CD4-positive, alpha-beta T cell (primary cell): ENCODE measurements at places on chromosomes 4 and X.

DNA sequence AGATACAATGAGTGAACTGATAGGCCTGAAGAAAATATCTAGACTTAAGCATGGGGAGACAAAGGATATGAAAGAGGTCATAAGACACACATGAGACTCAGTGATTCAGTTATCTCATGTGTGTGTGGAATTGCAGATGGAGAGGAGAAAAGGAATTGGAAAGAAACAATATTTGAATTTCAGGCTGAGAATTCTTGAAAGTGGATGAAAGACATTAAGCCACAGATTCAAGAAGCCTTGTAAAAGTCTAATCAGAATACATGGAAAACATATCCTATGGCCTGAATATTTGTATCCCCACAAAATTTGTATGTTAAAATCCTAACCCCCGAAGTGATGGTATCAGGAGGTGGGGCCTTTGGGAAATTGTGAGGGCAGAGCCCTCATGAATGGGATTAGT, 28.3 kb downstream of the NSUN7 start:
- no peak overlapping the region for H3K4me3 ChIP-seq
- H3K27ac ChIP-seq: no peak overlapping the region
- H3K27me3 ChIP-seq: no peaks in the 10 kb centered on the region

DNA sequence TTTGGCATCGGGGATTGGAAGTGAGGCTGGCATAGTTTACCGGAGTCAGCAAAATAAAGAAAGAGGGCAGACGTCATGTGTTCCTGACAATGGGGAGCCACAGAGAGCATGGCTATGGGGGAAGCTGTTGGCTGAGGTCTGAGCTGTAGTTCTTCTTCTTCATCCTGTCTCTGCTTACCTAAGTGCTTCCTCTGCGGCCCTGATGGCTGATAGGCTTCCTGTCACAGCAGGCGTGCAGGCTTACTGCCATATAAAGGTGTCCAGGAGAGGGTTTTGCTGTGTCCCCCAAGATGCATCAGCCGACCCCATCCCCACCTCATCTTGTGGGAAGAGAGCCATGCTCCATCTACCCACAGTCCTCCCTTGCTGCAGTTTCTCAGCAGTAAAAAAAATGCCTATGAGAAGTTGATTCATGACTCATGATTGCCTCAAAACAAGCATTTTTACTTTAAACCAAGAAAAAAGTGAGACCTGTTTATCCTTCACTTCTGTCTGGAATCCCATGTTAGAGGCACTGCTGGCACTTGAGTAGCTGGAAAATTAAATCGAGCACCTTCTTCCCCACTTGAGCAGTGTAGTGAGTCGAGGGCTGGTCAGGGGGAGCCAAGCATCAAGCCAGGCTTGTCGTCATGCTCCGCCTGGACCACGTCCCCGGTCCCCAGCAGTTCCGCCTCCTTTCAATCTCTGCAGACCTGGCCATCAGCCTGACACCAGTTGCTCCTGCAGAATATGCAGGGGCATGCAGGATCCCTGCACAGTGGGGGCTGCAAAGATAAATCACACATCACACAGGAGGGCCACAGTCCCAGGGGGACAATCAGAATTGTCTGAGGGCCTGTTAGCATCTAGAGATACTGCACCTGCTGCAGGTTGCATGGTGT, 237.8 kb downstream of the EVC2 start:
- H3K27me3 ChIP-seq: no peaks in the 10 kb centered on the region
- H3K4me3 ChIP-seq: no peak overlapping the region
- no peaks in the 10 kb centered on the region for H3K4me1 ChIP-seq
- H3K36me3 ChIP-seq: no peaks in the 10 kb centered on the region
- H3K27ac ChIP-seq: no peak overlapping the region

GRCh38 chr4:148077581-148077980, 345.7 kb downstream of the ARHGAP10 start:
- H3K4me3 ChIP-seq: no peak overlapping the region
- H3K27ac ChIP-seq: no peak overlapping the region
- H3K36me3 ChIP-seq: peaks cover 35% of the 10 kb centered on the region
- H3K27me3 ChIP-seq: no peaks in the 10 kb centered on the region
- DNase-seq: no peak

DNA sequence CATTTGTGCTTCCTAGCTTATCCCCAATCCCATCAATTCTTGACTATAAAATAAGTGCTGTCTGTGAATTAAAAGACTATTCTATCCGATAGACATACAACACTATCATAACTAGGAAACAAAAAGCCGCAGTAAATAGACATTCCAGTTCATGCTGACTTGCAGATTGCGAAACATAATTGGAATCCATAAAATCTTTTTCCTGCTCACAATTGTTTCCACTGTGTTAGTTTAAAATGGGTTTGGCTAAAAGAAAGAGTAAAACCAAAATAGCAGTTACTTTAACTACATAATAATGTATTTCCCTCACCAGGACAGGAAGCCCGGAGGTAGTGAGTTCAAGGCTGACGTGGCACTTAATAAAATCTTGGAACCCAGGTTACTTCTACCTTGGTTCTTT, 17.2 kb downstream of the SMIM31 start:
- no peak overlapping the region for H3K4me3 ChIP-seq
- no peaks in the 10 kb centered on the region for H3K36me3 ChIP-seq
- no peak overlapping the region for H3K27ac ChIP-seq
- no peaks in the 10 kb centered on the region for H3K27me3 ChIP-seq

GRCh38 chr4:23697001-23697528, 192.8 kb downstream of the PPARGC1A start:
- no peak overlapping the region for H3K4me3 ChIP-seq
- no peaks in the 10 kb centered on the region for H3K4me1 ChIP-seq
- no peak for DNase-seq

- no peaks in the 10 kb centered on the region for H3K36me3 ChIP-seq
- H3K27me3 ChIP-seq: no peaks in the 10 kb centered on the region
- no peak overlapping the region for H3K4me3 ChIP-seq
- no peak for DNase-seq
Observed at GRCh38 chr4:24601121-24601520, 16.8 kb upstream of the DHX15 start.

- DNase-seq: no peak
- no peaks in the 10 kb centered on the region for H3K4me1 ChIP-seq
- H3K27ac ChIP-seq: no peak overlapping the region
- H3K4me3 ChIP-seq: no peak overlapping the region
- H3K27me3 ChIP-seq: no peaks in the 10 kb centered on the region
- no peaks in the 10 kb centered on the region for H3K36me3 ChIP-seq
Observed at GRCh38 chr4:74206088-74206825, 48.3 kb downstream of the MTHFD2L start.

DNA sequence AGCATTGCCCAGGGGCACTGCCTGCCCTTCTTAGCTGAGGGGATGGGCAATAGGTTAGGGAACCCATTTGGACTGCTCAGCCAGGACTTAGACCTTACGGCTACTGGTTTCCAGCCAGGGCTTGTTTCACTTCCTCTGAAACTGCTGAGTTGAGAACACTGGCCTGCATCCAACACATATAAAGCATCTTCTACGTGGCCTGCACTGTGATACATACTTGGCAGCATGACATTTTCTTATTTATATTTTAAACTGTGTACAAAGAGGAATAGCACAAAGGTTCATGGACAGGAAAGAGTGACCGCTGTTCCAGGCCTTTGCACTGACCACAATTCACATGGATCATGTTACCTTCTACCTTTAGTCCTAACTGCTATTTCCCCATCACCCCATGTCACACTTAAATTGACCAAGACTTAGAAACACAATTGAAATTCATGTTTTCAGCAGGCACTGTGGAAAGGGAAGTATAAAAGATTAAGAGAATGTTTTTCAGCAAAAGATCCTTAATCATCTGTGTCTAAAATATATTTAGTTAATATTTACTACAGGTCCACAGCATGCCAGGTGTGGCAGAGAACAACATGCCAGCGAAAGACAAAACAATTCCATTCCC, 43.7 kb downstream of the NLGN4X start:
- no peak overlapping the region for H3K4me3 ChIP-seq
- no peak for DNase-seq
- H3K36me3 ChIP-seq: no peaks in the 10 kb centered on the region

DNA sequence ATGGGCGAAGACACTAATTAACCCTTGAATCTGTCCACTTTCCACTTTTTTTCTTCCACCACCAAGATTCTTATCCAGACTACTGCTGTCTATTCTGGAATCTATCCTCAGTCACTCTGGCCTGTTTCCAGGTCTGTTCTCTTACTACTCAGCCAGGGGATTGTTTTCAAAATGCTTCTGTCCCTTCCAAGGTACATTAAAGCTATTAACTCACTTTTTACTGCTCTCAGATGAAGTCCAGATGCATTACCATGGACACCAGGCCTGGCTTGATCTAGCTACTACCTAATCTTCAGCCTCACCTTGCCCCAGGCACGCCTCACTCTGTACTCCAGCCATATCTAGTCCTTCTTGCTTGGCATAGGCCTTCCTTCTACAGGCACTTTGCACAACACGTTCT, 66.4 kb downstream of the GALNT7 start:
- no peaks in the 10 kb centered on the region for H3K4me1 ChIP-seq
- peaks cover 3% of the 10 kb centered on the region for H3K36me3 ChIP-seq
- H3K4me3 ChIP-seq: no peak overlapping the region
- H3K27ac ChIP-seq: no peak overlapping the region

DNA sequence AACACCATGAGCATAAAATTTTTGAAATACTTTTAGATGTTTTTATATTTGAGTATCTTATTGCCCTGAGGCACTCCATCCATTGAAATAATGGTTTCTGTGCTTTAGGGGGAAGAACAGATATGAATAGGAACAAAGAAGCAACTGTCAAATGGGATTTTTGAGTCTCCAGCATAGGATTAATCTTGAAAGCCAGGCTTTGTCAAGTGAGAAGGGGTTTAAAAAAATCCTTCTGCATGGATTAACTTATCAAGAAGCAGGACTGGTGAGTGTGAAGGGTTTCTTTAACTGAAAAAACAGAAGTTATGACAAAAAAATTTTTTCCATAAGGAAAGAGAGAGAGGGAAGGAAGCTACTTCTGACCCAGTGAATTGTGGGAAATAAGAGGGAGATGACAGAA, 7.6 kb upstream of the NUDT9 start:
- H3K36me3 ChIP-seq: no peaks in the 10 kb centered on the region
- H3K27me3 ChIP-seq: peaks cover 3% of the 10 kb centered on the region
- H3K4me3 ChIP-seq: no peak overlapping the region
- no peak for DNase-seq
- no peaks in the 10 kb centered on the region for H3K4me1 ChIP-seq
- no peak overlapping the region for H3K27ac ChIP-seq

DNA sequence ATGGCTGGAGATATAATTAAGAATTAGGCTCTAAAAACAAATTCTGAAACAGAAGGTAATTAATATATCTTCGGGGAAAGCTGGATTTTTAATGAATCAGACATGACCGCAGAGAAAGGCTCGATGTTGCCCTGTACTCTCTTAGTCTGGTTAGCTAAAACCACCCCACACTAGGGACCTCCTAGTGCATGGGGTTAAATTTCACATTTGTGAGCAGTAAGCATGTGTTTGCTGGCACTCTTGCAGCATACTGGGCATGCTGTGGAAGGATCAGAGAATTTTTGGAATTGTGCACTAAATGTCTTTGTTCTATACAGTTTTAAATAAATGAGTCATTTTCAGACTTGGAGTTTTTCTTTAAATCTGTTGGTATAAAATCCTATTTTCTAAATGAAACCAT, 475.6 kb upstream of the FTHL17 start:
- H3K27ac ChIP-seq: no peak overlapping the region
- no peaks in the 10 kb centered on the region for H3K27me3 ChIP-seq

DNA sequence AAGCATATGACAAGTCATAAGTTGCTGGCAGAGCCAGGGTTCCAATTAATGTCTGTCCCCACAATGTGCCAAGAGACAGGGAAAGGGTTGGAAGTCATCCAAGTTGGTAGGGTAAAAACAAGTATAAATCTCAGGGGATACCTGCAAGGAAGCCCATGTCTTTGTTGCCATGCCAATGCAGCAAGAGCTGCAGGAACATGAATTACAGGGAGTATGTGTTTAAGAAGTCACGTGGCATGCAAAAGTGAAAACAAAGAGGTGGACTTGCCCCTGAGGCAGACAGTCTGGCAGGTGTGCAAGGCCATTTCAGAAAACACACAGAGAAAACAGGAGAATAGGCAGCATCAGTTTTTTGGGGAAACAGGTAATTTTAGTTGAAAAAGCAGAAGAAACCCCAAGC, 29.4 kb downstream of the C4orf51 start:
- no peak for DNase-seq
- H3K4me3 ChIP-seq: no peak overlapping the region
- no peak overlapping the region for H3K27ac ChIP-seq
- no peaks in the 10 kb centered on the region for H3K36me3 ChIP-seq
- no peaks in the 10 kb centered on the region for H3K4me1 ChIP-seq
- peaks cover 2% of the 10 kb centered on the region for H3K27me3 ChIP-seq

GRCh38 chr4:156255230-156256007, 301.8 kb upstream of the CTSO start:
- no peak overlapping the region for H3K4me3 ChIP-seq
- DNase-seq: no peak
- no peak overlapping the region for H3K27ac ChIP-seq
- no peaks in the 10 kb centered on the region for H3K27me3 ChIP-seq
- no peaks in the 10 kb centered on the region for H3K4me1 ChIP-seq

DNA sequence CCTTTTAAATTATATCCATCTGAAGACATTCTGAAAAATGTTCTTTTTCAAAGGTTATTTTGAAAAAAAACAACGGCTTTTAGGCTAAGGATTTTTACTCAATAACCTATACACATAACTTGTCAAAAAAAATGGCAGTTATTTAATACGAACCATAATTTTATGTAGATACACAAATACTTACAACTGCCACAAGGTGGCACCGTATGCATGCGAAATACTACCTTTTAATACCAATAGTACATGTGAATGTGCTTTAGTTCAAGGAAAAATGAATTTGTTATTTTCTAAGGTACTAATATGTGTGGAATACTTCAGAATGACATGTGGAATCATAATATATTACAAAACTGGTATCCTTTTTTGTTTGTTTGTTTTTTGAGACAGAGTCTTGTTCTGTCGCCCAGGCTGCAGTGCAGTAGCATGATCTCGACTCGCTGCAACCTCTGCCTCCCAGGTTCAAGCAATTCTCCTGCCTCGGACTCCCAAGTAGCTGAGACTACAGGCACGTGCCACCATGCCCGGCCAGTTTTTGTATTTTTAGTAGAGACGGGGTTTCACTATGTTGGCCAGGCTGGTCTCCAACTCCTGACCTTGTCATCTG, 4.6 kb upstream of the MAD2L1 start:
- no peaks in the 10 kb centered on the region for H3K36me3 ChIP-seq
- H3K27me3 ChIP-seq: no peaks in the 10 kb centered on the region
- peaks cover 10% of the 10 kb centered on the region for H3K4me1 ChIP-seq
- no peak overlapping the region for H3K27ac ChIP-seq
